ENCODE measurements at places on chromosomes 3 and 15. TPM values are rescaled to one million over a fixed set of nuclear protein-coding genes. Genes with fewer than 3 reads are reported as not detected.

GOLGA6L7 gene
- not detected for total RNA-seq

IL17RB gene
- not detected for total RNA-seq

ARHGEF26 gene
- 0.62 TPM for total RNA-seq

CX3CR1 gene
- total RNA-seq = not detected

POTEB gene
- not detected for total RNA-seq

NDN gene
- total RNA-seq = 22.6 TPM

GRCh38 chr3:42745291-42745745 lies 27.7 kb downstream of the CCDC13 start:
- DNase-seq = no peak

DNA sequence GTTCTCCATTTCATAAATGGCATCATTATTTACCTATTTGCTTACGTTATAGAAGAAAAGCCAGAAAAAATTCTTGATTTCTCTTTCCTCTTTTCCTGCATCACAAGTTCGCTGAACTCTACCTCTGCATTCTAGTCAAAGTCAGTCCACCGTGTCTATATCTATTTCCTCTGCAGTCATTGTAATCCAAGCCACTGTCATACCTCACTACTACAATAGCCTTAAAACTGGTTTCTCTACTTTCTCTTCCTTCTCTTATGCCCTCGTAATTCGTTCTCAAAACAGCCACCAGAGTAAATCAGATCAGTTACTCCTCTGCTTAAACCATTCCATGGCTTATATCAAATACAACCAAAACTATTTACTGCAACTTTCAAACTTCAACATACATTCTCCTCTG lies 13.4 kb upstream of the FAM81A start:
- DNase-seq = no peak

DNA sequence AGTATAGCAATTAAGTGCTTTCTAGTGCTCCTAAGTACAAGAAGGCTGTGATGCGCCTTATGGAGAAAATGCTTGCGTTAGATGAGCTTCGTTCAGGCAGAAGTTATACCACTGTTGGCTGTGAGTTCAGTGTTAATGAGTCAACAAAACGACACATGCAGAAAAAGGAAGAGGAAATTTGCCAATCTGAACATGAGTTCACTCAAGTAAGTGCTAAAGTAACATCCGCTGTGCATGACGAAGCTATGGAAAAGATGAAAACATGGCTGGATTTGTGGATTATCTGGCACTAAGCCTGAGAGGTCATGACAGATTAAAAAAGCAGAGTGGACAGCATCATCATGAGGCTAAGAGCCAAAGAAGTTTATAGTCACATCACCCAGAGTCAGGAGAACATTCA lies 36.9 kb downstream of the SH3BP5 start:
- no peak for DNase-seq

DNA sequence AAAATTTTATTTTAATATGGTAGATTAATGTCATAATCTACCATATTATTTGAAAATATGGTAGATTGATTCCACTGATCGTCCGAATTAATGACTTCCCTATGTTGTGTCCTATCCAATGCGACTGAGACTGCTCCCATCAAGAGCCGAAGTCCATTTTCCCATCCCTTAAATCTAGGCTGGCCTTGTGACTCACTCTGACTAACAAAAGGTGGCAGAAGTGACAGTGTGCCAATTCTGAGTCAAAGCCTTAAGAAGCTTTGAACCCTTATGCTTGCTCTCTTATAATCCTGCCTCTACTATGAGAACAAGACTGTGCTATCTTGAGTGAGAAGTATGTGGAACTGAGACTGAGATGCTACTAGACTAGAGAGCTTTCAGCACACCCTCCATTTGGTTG lies 387.2 kb downstream of the ROBO1 start:
- DNase-seq = no peak

DNA sequence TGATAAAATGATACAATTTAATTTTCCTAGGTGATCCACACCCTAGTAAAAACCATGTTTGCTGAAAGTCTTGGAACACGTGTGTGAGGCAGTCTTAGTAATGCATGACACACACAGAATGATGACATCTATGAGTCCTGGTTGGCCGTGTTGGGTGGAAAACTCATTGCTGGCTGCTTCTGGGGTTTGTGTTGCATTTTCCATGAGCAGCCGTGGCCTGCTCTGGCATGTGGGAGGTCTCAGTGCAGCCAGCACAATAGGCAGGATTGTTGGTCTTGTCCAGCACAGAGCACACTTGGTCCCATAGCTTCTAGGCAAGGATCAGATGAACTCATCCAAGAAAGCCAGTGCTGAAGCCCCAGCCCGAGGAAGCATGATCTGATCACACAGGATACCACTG lies 172.8 kb upstream of the UBE3A start:
- peak; percentile 9 for DNase-seq

DNA sequence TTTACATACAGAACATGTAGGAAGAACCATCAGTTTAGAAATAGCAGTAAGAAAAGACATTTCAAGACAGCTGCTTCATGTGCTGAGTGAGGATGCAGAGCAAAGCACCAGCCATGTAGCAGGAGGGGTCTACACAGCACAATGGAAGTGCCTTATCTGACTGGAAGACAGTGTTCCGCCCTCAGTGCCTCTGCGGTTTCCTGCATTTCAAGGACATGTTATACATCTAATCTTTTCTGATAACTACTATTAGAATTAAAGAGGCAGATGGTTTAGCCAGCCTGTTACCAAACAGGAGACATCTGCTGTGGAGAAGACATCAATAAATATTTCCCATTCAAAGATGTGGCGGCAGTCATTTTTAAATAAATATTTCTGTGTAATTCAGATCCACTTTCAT lies 10.6 kb downstream of the LSG1 start:
- no peak for DNase-seq

GRCh38 chr15:66580643-66581042 lies 14.8 kb upstream of the LCTL start:
- peak; percentile 29 for DNase-seq

- no peak for DNase-seq
Measured at GRCh38 chr15:33639978-33640377, 328.3 kb upstream of the CHRM5 start.

- no peak for DNase-seq
Measured at GRCh38 chr3:196220587-196220986, 4.3 kb downstream of the SLC51A start.

GRCh38 chr3:47324278-47324865 lies 41.6 kb downstream of the KLHL18 start:
- DNase-seq = peak; percentile 86

- DNase-seq = no peak
Measured at GRCh38 chr15:70690491-70691276, 72.7 kb downstream of the UACA start.

DNA sequence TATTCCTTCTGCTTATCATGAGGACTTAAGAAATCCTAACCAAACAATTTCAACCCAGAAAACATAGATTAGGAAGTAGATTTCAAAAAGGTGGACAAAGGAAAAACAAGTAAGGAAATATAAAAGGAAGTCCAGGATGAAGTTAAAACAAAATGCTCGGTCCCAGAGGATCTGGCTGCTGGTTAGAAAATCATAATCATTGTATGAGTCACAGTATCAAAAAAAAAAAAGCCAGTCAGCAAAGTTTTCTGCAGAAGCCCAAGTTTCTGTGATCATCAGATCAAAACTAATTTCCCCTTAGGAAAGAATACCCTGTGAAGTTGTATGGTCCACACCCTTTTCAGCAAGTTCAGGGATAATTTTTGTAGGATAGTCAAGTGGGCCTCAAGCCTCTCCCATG lies 43.0 kb upstream of the LRTM1 start:
- peak; percentile 50 for DNase-seq

- DNase-seq = no peak
Measured at GRCh38 chr3:140166861-140167599, 232.0 kb downstream of the CLSTN2 start.

- DNase-seq = no peak
Measured at GRCh38 chr3:55484191-55484689, 2.9 kb downstream of the WNT5A start.

- DNase-seq = no peak
Measured at GRCh38 chr15:62909257-62909656, 133.3 kb upstream of the TPM1 start.

DNA sequence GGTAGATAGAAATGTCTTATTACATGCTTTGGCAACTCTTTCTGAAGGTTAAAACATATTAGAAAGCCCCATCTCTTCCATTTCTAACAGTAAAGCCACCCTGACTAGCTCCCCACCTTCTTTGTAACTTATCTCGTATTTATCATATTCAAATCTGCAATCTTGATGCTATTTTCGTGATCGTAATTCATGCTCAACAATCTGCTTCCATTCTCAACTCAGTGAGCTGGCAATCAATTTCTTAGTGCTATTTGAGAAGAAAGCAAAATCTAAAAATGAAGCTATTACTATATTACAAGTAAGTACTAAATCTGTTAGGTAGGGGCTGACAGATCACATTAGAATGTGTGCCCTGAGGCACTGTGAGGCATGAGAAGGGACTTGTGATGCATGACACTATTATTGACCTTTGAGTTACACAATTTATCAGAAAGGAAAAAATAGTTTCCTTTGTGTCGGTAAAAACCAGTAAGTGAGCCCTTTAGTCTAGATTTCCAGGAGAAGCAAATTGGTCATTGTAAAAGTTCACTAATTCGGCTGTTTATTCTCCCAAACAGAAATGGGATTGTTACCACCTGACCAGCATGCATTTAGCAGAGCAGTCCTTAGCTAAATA lies 379.7 kb upstream of the CNTN6 start:
- no peak for DNase-seq

DNA sequence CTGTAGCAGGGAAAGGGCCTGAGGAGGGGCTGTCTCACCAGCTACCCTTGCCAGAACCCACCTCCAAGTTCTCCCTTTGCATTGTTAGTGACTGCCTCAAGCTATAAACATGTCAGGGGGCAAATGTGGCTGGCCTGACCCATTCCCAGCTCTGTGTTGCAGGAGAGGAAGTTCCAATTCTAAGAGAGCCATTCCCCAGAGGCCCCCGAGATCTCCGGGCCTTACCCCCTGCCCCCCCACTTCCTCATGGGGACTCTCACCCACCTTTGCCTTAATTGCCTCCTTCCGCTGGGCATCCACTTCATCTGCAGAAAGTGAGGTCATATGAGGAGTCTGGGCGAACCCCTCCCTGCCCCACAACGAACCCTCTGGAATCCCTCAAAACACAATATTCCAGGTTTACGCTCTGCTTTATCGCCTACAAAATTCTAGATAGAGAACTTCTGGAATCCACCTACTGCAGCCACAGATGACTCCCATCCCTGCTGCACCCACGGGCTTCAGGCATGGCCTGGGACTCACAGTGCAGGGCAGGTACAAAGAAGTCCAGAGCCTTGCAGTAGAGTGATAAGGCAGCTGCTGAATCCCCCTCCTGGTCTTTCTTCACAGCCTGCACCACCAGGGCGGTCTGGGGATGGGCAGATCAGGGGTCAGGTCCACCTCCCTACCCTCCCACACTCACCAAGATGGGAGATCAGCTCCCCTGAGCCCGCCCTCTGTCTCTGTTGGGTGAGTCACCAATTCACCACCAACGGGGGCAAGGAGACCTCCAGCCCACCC lies 4.0 kb downstream of the ULK3 start:
- no peak for DNase-seq

- DNase-seq = peak; percentile 54
Measured at GRCh38 chr15:75648156-75649000, 666 bp downstream of the SNX33 start.

DNA sequence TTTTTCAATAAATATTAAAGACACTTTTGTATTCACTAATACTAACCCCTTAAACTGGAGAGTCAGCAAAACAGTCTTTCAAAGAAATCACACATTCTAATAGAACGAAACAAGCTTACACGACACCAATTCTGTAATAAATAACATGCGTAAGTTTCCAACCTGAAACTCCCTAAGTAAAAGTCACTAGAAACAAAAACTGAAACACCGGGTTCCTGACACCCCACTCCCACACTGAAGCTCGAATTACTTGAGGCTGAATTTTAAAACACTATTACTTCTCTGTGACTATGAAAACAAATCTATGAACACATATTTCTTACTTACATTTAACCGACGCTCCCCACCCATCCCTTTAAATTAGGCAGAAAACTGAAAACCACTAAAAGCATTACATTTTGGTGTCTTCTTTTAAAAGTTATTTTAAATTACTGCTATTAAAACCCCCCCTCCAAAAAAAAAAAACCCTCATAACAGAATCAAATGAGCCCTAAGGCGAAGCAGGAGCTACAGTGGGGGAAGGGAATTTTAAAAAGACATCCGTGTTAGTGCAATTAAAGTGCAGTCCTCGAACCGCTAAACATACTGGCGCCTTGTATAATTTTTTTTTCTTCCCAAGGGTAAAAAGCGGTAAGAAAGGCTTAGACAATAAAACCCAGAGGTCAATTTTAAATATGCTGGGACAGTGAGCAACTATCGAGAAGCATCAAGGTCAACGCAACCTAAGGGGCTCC lies 878 bp downstream of the SPPL2A start:
- DNase-seq = peak; percentile 18

GRCh38 chr3:5754602-5755001 lies 567.1 kb downstream of the EDEM1 start:
- DNase-seq = no peak

DNA sequence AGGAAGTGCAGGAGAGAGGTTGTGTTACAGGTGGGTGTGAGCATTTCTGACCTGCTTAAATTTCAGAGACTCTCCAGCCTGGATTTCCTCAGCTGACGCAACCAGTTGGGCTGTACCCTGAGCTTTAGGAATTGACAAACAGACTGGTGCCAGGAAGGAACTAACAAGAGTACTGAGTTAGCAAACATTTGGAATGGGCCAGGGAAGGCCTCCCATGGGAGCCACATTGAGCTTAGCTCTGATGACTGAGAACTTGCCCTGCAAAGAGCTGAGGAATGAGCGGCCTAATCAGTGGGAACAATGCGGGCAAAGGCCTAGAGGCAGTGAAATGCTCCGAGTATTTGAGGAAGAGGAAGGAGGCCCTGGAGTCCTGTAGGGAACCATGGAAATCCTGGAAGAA lies 254.2 kb downstream of the FEZF2 start:
- DNase-seq = no peak

DNA sequence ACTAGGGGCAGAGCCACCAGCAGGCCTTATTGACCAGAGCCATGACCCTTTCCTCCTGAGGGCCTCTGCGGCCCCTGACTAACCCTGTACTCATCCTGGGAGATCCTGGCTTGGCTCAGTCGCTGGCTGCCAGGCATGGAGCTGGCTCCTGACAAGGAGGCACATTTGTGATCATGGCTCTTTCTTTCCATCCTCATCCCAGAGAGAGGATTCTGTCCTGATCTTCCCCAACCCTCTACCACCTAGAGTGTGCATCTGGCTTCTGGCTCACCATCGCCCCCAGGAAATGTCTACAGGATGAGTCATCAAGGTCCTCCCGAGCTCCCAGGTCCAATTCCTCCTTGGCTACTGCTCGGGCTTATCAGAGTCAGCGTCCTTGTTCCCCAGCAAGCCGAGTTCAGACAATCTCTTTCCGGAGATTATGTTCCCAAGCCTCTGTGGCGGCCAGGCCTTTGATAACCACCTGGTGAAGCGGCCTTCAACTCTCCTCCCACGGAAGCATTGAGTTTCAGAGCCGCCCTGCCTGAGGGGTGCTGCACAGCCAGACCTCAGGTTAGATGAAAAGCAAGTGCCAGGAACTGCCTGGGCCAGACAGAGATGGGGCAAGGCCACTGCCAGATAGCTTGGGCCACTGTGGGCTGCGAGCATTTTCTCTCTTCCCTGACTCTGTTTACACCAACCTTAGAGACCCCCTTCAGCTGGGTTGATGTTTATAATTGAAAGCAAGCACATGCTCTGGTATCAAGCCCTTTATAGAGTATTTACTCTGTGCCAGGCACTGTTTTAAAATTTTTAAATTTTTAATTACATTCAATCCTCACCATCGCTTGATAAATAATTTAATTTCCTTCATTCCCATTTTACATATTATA lies 44.3 kb upstream of the MRPS22 start:
- no peak for DNase-seq

GRCh38 chr3:173742491-173742890 lies 344.9 kb downstream of the NLGN1 start:
- DNase-seq = no peak

Measured in myocyte (in vitro differentiated cells).